ENCODE measurements at places on chromosomes 2 and 18.
A peak's percentile ranks its signal among the peaks of the same experiment; 100 is the strongest.

- no peaks in the 10 kb centered on the region for H3K4me1 ChIP-seq
- peak; percentile 6 for DNase-seq
- no peak overlapping the region for H3K27ac ChIP-seq
- H3K36me3 ChIP-seq = no peaks in the 10 kb centered on the region
- no peaks in the 10 kb centered on the region for H3K27me3 ChIP-seq
- no peak overlapping the region for H3K4me3 ChIP-seq
Measured at GRCh38 chr2:136375017-136375901, 257.3 kb upstream of the CXCR4 start.

GRCh38 chr18:43651057-43651456, 373.8 kb upstream of the SYT4 start:
- H3K4me3 ChIP-seq = no peak overlapping the region
- DNase-seq = no peak
- peaks cover 11% of the 10 kb centered on the region for H3K36me3 ChIP-seq
- H3K27ac ChIP-seq = no peak overlapping the region

DNA sequence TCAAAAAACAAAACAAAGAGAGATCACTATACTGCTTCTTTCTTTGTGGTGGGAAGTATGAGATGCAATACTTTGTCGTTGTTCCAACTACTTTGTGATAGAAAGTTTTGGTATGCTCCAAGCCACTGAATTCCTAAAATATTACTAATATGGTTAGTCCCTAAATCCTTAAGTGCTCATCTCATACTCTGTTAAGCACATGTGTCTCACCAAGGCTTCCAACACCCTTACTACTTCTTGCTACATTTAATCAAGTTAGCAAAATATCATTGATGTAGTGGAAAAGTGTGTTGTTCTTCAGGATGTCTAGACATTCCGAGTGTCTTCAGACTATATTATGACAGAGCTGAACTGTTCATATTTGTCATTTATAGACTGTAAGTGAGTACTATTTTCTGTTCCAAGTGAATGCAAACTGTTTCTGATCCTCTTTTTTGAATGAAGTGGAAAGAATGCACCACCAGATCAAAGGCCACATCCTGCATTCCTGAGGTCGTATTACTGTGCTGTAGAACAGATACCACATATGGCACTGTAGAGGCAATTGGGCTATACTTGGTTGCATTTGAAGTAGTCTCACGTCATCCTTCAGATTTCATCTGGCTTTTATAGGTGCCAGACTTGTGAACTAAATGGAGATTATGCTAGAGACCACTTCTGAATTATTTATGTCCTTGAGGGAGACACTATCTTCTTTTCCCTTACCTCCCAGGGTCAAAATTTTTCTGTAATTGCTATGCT, 298.4 kb upstream of the ZNF521 start:
- H3K4me3 ChIP-seq = no peak overlapping the region
- DNase-seq = no peak
- H3K27ac ChIP-seq = no peak overlapping the region
- H3K4me1 ChIP-seq = no peaks in the 10 kb centered on the region
- H3K36me3 ChIP-seq = no peaks in the 10 kb centered on the region

GRCh38 chr2:176554101-176555048, 285.1 kb downstream of the MTX2 start:
- H3K4me1 ChIP-seq = peaks cover 3% of the 10 kb centered on the region
- no peak overlapping the region for H3K27ac ChIP-seq
- no peak overlapping the region for H3K4me3 ChIP-seq
- H3K36me3 ChIP-seq = no peaks in the 10 kb centered on the region
- DNase-seq = peak; percentile 39

DNA sequence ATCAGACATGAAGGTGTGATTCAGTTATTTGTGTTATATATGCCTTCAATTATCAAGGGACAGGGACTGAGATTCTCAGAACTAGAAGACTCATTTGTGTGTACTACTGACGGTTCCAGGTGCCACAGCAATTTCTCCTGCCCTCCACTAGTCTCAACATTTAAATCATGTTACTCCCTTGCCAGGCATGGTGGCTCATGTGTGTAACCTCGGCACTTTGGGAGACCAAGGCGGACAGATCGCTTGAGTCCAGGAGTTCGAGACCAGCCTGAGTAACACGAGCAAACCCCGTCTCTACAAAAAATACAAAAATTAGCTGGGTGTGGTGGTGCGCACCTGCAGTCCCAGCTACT, 1.1 kb downstream of the CNDP2 start:
- no peak for DNase-seq
- no peaks in the 10 kb centered on the region for H3K27me3 ChIP-seq
- peaks cover 3% of the 10 kb centered on the region for H3K4me1 ChIP-seq
- H3K27ac ChIP-seq = no peak overlapping the region
- peaks cover 25% of the 10 kb centered on the region for H3K36me3 ChIP-seq

- H3K27me3 ChIP-seq = no peaks in the 10 kb centered on the region
- no peak for DNase-seq
- H3K36me3 ChIP-seq = peaks cover 19% of the 10 kb centered on the region
- H3K4me3 ChIP-seq = no peak overlapping the region
Measured at GRCh38 chr2:97770445-97770844, 57.1 kb downstream of the ZAP70 start.

DNA sequence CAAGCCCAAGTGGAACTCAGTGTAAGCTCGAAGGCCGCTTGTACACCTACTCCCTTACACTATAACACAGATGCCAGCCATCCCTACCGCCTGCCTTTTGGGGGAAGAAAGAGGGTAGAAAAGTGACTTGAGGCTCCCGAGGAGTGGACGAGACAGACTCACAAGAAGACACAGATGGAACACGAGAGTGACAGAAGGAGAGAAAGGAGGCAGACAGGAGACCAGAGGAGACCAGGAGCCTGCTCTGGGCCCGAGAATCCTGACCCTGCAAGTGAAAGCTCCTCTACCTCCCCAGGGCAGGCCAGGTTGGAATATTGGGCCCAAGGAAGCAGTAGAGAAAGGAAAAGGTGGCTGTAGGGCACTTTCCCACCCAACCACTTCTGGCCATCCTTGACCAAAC, 23.4 kb upstream of the TNS1 start:
- no peak overlapping the region for H3K27ac ChIP-seq
- peak; percentile 20 for DNase-seq
- peaks cover 3% of the 10 kb centered on the region for H3K4me1 ChIP-seq
- H3K27me3 ChIP-seq = no peaks in the 10 kb centered on the region

DNA sequence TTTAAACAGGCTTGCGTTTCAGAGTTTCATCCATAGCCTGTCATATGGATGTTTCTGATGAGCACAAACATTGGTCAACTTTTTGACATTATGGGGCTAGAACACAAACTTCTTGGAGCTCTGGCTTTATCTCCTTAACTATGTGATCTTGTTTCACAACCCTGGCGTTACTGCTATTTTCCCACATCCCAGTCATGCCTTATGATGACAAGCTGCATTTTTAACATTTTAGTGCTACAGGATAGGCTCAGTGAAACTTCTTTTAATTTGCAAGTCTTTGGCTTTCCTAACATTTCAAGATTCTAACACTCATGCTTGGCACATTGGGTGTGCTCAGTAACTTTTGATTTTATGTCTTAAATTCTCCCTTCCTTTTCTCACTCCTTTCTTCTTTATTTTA, 21.0 kb upstream of the PDE1A start:
- no peak overlapping the region for H3K4me3 ChIP-seq
- H3K27me3 ChIP-seq = no peaks in the 10 kb centered on the region
- no peaks in the 10 kb centered on the region for H3K4me1 ChIP-seq
- H3K27ac ChIP-seq = no peak overlapping the region
- no peaks in the 10 kb centered on the region for H3K36me3 ChIP-seq

- H3K4me3 ChIP-seq = no peak overlapping the region
- H3K27ac ChIP-seq = no peak overlapping the region
- no peak for DNase-seq
- H3K36me3 ChIP-seq = peaks cover 1% of the 10 kb centered on the region
Measured at GRCh38 chr18:25736516-25736915, 353.9 kb downstream of the SS18 start.

- DNase-seq = no peak
- H3K4me3 ChIP-seq = no peak overlapping the region
- H3K27ac ChIP-seq = no peak overlapping the region
- H3K27me3 ChIP-seq = no peaks in the 10 kb centered on the region
- H3K4me1 ChIP-seq = peaks cover 3% of the 10 kb centered on the region
- H3K36me3 ChIP-seq = no peaks in the 10 kb centered on the region
Measured at GRCh38 chr2:68723181-68723580, 11.4 kb upstream of the ARHGAP25 start.

- no peak overlapping the region for H3K4me3 ChIP-seq
- no peak overlapping the region for H3K27ac ChIP-seq
- no peak for DNase-seq
- no peaks in the 10 kb centered on the region for H3K27me3 ChIP-seq
- no peaks in the 10 kb centered on the region for H3K4me1 ChIP-seq
- H3K36me3 ChIP-seq = no peaks in the 10 kb centered on the region
Measured at GRCh38 chr18:62437235-62438017, 85.4 kb upstream of the ZCCHC2 start.

GRCh38 chr2:69300650-69301049, 86.4 kb downstream of the GFPT1 start:
- H3K36me3 ChIP-seq = no peaks in the 10 kb centered on the region
- no peaks in the 10 kb centered on the region for H3K4me1 ChIP-seq
- no peak overlapping the region for H3K27ac ChIP-seq
- H3K27me3 ChIP-seq = no peaks in the 10 kb centered on the region
- no peak for DNase-seq

GRCh38 chr18:27695052-27695451, 481.9 kb downstream of the CDH2 start:
- no peaks in the 10 kb centered on the region for H3K4me1 ChIP-seq
- no peak overlapping the region for H3K27ac ChIP-seq
- H3K36me3 ChIP-seq = no peaks in the 10 kb centered on the region
- H3K27me3 ChIP-seq = no peaks in the 10 kb centered on the region
- no peak overlapping the region for H3K4me3 ChIP-seq

GRCh38 chr2:26187537-26188104, 14.7 kb downstream of the GAREM2 start:
- no peak overlapping the region for H3K27ac ChIP-seq
- no peak for DNase-seq
- peaks cover 43% of the 10 kb centered on the region for H3K36me3 ChIP-seq
- no peak overlapping the region for H3K4me3 ChIP-seq

Measured in H9 (cell line).